ENCODE measurements at places on chromosomes 13 and 19.

DNA sequence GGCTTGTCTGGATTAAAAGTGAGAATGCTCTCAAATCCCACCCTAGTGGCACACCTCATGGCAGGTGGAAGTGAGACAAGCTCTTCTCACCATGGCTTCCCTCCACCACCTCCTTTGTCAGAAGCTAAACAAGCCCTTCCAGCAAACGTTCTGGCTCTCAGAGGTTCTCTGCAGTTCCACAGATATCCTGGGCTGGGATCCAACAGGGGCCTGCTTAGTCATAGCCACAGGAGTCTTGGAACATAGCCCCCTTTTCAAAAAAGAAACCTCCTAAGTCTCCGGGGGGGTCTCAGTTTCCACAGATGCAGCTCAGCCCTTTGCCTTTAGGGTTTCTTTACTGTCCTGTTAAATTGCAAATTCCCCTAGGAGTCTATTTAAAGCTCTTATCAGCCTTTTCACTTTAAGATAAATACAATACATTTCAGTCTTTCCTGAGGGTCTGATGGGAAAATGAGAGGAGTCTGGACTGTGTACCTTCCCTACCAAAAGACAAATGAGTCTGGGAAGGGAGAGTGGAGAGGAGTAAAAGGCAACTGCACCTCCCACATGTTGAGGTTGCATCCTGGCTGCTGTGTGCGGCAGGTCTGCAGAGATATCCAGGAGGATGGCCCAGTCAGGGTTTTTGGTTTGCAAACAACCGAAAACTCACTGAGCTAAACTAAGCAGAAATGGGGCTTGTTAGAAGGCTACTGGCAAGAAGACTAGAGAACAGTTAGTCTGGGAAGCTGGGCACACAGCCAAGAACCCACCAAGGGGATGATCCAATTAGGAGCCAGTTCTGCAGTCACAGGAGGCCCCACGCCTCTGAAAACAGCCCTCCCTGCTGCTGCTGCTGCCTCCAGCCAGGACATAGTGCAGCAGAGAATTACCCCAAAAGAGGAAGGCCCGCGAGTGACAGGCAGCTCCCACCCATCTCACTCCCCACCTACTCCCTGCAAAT lies 41.4 kb upstream of the SERP2 start:
- DNase-seq, result no peak

GRCh38 chr19:14412996-14413692 lies 6.0 kb downstream of the DDX39A start:
- DNase-seq, result no peak

GRCh38 chr19:4057931-4058692 lies 8.6 kb downstream of the ZBTB7A start:
- no peak for DNase-seq

- DNase-seq, result peak; percentile 15
Observed at GRCh38 chr19:23799321-23799720, 40.6 kb upstream of the ZNF681 start.

GRCh38 chr13:112624602-112625430 lies 36.9 kb upstream of the TUBGCP3 start:
- DNase-seq, result no peak

DNA sequence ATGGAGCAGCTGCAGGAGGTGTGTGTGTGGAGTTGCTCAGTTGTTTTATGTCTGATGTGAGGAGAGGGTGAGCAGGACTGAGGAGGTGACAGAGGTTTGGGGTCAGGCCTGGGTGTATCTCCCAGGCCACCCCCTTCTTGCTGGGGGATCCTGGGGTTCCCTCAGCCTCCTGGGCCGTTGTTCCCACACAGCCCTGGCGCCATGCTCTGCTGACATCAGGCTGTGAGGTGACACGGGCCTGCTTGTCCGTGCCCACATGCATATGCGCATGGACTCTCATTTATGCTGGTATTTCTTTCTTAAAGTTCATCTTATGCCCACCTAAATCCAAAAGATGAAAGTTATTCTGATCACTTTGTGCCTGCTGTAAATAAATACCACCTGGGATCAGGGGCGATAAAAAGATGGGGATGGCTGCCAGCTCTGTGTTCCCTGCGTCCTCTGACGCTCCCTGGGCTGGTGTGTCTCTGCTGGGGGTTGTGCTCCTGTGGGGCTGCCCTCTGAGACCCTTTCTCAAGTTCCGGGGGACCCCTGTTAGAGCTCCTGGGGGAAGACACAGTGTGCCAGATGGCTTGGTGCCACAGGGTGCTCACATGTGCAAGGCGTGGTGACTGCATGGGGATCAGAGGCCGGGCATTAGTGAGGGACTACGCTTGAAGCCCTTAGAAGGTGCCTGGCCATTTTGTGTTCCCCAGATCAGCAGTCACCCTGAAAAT lies 12.6 kb downstream of the NAXD start:
- no peak for DNase-seq

GRCh38 chr19:29878973-29879654 lies 62.9 kb upstream of the URI1 start:
- DNase-seq, result no peak

- DNase-seq, result no peak
Observed at GRCh38 chr19:12481781-12482508, 2.7 kb downstream of the ZNF709 start.

GRCh38 chr13:47708386-47708785 lies 292.7 kb downstream of the SUCLA2 start:
- no peak for DNase-seq

DNA sequence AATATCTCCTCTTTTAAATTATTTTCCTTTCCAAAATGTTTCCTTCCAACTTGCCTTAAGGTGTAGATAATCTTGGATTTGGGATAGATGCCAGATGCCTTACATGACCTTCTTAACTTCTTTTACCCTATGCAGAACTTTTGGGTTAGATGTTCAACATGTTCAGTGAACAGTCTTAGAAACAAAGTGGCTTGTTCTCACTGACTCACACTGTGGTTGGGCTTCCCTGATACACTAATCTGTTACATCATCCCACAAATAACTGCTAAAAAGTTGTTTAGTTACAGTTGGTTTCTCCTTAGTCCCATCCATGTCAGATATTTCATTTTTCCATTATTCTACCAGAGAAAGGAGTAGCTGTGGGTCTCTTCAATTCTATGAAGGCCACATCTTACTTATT lies 2638.2 kb downstream of the PCDH9 start:
- no peak for DNase-seq

- no peak for DNase-seq
Observed at GRCh38 chr13:31236211-31236786, 36.5 kb downstream of the B3GLCT start.

GRCh38 chr13:48201044-48201443 lies 32.0 kb upstream of the ITM2B start:
- DNase-seq, result no peak

GRCh38 chr19:17803264-17803896 lies 8.4 kb downstream of the B3GNT3 start:
- DNase-seq, result no peak

DNA sequence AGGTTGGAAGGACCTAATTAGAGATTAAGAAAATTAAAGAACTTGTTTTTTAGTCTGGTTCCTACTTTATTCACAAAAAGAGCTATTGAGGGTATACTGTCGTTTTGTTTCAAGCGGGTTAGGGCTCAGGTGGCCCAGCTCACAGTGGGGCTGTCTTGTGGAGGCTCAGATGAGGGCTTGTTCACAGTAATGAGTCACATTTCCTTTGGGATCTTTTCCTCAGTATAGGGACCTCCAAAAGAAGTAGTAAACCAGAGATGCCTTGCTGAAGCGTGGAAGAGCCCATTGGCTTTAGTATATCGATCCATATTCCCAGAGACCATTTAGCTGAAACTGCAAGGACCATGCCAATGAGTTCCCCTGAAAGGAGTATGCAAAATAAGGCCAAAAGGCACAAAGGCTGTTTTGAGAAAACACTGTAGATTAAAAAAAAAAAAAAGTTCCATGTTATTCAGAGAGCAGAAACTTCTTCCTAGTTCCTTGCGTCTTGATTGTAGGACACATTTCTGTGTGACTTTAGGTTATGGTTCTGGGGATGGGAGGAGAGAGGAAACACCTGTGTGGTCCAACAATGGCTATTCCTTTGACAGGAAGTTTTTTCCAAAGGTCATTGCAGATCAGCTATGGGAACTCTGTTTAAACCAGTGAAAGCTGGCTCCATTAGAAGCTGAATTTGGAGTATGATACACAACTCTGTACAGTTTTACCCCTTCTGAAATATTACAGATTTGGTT lies 32.8 kb upstream of the GPI start:
- DNase-seq, result no peak

DNA sequence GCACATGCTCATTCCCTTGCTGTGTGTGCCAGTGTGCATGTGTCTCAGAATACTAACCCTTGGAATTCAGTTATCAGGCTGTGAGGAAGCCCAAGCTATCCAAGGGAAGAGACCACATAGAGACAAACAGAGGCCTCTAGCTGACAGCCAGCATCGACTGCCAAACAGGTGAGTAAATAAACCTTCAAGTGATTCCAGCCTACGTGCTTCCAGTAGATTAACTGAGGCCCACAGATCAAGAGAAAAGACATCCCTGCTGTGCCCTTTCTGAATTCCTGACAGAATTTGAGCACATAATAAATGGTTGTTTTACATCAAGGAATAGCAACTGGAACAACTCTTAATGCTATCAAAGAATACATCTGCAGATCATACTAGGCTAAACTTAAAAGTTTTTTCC lies 17.5 kb downstream of the ZC3H13 start:
- DNase-seq, result no peak

GRCh38 chr13:30998136-30999088 lies 66.0 kb downstream of the TEX26 start:
- DNase-seq, result no peak

GRCh38 chr13:38202740-38203139 lies 146.9 kb upstream of the UFM1 start:
- DNase-seq, result no peak

- no peak for DNase-seq
Observed at GRCh38 chr19:35777961-35778360, 2.6 kb downstream of the ARHGAP33 start.

DNA sequence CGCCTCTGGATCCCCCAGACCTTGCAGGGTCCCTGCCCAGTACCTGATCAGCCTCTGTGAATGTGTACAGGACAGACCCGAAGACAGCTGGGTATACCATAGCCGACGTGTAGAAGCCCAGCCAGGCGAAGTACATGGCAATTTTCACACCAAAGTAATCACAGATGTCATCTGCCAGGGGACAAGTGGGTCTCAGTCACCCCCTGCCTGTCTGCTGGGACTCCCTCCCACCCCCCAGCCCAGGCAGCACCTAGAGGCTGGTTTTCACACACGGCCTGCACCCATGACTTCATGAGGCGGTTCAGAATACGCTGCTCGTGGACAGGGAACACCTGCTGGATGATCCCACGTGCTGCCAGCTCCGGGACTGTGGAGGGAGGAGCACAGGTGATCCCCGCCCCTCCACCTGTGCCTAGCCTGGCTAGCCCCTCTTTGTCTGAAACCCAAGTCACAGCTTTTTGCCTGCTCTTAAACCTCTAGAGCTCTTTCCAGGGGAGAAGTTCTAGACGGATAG lies 3.6 kb downstream of the ANO8 start:
- DNase-seq, result no peak

GRCh38 chr13:76756451-76756850 lies 129.8 kb downstream of the KCTD12 start:
- DNase-seq, result no peak

- DNase-seq, result no peak
Observed at GRCh38 chr19:14699641-14700040, 9.8 kb downstream of the ZNF333 start.

- no peak for DNase-seq
Observed at GRCh38 chr13:46687810-46688209, 109.2 kb downstream of the ESD start.

DNA sequence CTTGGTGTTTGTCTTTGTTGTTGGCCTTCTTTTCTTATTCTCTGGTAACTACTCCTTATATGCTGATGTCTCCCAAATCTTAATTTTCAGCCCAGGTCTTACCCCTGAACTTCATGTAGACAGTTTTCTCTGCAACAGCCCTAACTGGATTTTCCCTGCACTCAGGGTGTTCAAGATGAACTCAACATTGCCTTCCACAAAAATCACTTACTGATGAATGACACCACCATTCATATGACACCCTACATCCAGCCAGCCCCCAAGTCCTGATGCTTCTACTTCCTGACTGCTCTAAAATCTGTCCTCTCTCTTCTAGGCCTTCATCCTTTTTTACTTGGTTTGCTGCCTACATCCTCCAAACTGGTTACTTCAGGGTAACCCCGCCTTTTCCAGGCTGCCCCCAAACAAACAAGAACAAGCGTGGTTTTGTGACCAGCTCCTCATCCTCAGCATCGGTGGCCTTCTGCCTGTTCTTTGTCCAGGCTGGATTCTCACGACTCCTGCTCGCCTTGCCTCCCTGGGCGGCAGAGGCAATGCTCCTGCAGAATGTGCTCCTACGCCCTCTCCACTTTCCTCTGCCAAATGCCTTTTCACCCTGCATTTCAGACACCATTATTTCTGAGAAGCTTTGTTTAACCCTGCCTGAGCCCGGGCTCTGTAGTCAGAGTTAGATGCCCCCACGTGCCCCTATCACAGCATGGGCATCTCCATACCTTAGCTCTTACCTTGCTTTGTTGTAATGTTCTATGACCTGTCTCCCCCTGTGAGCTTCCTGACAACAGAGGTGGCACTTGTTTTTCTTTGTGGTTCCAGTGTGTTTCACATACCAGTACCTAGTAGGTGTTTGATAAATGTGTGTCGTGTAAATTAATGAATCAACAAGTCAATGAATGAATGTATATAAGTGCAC lies 61.8 kb downstream of the WDFY2 start:
- DNase-seq, result no peak

- DNase-seq, result no peak
Observed at GRCh38 chr13:23231241-23231640, 50.5 kb downstream of the SGCG start.

DNA sequence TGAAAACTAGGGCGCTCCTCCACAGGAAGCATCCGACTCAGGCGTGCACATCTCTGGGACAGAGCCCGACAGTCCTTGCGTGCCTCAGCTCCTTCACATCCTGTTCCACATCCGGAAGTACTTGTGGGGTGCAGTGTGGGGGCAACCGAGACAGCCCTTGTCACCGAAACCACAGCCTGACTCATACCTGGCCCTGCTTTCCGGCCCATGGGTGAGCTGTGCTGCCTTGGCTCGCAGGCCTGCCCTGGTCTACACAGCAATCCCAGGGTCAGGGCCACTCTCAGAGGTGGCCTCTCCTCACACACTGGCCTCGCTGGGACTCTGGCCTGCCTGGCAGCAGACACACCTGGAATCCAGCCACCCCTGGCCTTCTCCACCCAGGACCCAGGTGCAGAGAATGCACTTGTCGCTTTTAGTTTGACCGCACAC lies 100.4 kb downstream of the STK24 start:
- DNase-seq, result peak; percentile 74

Measured in activated T-helper 1 cell treated with anti-CD3 and anti-CD28 coated beads, Interleukin-2, amount 50 U/mL, for 16 hours (primary cell).